ENCODE measurements at places on chromosomes 3 and 15.

GRCh38 chr3:140898340-140899180 lies 43.1 kb upstream of the SLC25A36 start:
- DNase-seq: no peak

GRCh38 chr3:171850320-171850959 lies 7.3 kb downstream of the TMEM212 start:
- no peak for DNase-seq

GRCh38 chr3:110995461-110996231 lies 76.0 kb upstream of the NECTIN3 start:
- DNase-seq: no peak

GRCh38 chr3:14388201-14388600 lies 14.2 kb upstream of the SLC6A6 start:
- no peak for DNase-seq

DNA sequence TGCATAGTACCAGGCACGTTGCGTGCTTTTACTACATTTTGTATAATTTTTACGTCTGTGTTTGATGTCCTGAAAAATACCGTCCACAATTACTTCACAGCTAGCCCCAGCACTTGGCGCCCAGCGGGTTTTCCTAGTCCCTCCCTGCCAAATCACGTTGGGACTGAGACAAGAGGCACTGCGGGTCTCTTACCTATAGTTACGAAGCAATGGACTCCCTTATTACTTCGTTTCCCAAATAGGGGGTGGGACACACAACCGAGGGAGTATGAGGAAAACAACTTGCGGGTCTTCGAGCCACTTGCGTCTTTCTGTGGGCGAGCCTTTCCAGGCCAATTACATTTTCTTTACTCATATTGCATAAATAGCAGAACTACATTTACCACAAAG lies 620 bp upstream of the CMSS1 start:
- no peak for DNase-seq

DNA sequence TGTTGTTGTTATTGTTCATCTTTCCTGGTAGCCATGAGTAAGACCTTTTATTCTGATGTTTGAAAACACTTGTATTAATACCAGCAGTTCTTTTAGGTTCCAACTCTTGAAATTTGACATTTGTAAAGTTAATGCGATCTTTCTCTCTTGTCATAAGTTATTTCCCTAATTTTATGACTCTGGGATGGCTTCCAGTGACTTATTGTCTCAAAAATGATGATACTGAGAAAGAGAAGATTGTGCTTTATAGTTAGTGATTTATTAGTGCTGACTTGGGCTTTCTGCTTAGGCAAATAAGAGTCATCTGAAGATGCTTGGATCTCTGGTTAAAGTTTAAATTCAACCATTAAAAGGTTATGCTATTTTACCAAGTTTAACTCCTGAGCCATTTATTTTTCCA lies 715.2 kb downstream of the GRM7 start:
- DNase-seq: no peak

DNA sequence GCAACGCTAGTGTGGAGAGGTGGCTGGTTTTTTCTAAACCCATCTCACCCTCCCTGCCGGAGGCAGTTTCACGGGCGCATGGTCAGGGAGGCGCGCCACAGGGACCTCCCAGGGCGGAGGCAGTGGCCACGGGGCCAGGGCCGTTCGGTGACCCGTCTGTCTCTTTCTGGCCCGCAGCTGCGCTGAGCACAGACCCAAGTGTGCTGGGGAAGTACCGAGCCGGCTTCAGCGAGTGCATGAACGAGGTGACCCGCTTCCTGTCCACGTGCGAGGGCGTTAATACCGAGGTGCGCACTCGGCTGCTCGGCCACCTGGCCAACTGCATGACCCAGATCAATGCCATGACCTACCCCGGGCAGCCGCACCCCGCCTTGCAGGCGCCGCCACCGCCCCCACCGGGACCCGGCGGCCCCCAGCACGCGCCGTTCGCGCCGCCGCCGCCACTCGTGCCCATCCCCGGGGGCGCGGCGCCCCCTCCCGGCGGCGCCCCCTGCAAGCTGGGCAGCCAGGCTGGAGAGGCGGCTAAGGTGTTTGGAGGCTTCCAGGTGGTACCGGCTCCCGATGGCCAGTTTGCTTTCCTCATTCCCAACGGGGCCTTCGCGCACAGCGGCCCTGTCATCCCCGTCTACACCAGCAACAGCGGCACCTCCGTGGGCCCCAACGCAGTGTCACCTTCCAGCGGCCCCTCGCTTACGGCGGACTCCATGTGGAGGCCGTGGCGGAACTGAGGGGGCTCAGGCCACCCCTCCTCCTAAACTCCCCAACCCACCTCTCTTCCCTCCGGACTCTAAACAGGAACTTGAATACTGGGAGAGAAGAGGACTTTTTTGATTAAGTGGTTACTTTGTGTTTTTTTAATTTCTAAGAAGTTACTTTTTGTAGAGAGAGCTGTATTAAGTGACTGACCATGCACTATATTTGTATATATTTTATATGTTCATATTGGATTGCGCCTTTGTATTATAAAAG lies 1.8 kb downstream of the HES1 start:
- peak; percentile 27 for DNase-seq

- DNase-seq: no peak
Measured at GRCh38 chr15:89772932-89773583, 3.1 kb upstream of the MESP2 start.

DNA sequence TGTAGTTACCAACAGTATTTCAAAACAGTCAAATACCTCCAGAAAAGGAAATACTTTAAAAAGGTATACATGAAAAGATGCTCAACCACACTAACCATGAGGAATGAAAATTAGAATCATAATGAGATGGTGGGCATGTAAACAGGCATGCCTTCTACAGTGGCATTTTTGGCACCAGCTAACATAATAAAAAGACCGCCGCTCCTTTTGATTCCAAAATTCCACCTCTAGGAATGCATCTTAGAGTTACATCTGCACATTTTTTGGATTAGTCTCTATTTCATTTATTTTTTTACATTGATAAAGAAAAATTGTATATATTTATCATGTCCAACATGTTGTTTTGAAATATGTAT lies 37.0 kb upstream of the SPTBN5 start:
- no peak for DNase-seq

DNA sequence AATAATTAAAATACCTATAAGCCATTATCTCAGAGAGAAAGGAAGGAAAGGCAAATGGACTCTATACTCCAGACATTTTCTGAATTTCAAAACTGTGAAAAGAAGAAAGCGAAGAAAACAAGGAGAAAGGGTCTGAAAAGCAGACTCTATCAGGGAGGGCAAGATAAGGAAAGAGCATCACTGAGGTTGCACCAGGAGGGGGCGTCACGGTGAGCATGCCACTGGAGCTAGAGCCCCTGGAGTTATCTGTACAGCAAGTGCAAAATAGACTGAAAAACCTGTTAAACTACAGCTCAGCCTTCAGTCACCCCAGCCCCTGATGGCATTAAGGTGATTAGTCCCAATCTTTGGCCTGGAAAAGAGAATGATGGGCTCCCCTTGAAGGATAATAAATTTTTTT lies 514.3 kb downstream of the GABRG3 start:
- no peak for DNase-seq

GRCh38 chr3:46324036-46324435 lies 29.9 kb upstream of the CCR2 start:
- no peak for DNase-seq

GRCh38 chr3:165800970-165801369 lies 36.3 kb downstream of the BCHE start:
- DNase-seq: no peak

DNA sequence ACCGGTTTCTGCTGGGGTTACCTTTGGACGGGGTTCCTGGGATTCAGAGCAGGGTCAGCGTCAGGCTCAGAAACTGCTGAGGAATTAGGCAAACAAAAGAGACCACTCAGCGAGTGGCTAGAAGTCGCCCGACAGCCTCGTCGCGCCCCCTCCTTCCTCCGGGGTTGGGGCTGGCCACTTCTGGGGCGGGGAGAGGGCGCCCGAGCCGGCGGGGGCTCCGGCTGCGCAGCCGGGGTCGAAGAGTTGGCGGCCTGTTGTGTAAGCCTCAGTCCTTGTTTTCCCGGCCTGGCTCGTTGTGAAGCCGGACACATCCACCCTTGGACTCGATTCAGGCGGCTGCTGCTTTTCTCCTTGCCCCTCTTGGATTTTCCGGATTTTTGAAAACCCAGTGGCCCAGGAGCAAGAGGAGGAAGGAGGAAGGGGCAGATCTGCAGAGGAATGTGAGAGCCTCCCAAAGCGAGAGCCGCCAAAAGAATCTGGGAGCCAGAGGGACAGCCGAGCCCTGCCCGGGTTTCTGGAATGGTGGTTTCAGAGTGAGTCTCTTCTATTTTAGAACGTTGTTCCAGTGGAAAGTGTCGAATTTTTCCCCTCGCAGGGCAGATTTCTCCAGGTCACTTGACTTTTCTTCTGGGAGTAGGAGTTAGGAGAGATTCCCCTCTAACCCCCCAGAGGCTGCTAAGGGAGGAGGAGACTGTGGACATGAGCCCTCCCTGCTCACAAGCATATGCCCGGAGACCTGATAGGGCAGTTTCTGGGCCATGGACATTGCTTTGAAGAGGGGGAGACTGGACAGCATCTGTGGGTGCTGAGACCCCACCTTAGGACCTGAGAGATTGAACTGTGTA lies 666 bp downstream of the SNX33 start:
- DNase-seq: no peak

- no peak for DNase-seq
Measured at GRCh38 chr15:82750831-82751180, 41.1 kb upstream of the AP3B2 start.

- no peak for DNase-seq
Measured at GRCh38 chr3:47661121-47661752, 82.6 kb upstream of the CSPG5 start.

GRCh38 chr3:14508505-14508819 lies 31.7 kb downstream of the GRIP2 start:
- no peak for DNase-seq

- DNase-seq: no peak
Measured at GRCh38 chr3:141388823-141389621, 20.7 kb downstream of the ZBTB38 start.

GRCh38 chr15:88331291-88331690 lies 74.8 kb upstream of the NTRK3 start:
- DNase-seq: peak; percentile 5

DNA sequence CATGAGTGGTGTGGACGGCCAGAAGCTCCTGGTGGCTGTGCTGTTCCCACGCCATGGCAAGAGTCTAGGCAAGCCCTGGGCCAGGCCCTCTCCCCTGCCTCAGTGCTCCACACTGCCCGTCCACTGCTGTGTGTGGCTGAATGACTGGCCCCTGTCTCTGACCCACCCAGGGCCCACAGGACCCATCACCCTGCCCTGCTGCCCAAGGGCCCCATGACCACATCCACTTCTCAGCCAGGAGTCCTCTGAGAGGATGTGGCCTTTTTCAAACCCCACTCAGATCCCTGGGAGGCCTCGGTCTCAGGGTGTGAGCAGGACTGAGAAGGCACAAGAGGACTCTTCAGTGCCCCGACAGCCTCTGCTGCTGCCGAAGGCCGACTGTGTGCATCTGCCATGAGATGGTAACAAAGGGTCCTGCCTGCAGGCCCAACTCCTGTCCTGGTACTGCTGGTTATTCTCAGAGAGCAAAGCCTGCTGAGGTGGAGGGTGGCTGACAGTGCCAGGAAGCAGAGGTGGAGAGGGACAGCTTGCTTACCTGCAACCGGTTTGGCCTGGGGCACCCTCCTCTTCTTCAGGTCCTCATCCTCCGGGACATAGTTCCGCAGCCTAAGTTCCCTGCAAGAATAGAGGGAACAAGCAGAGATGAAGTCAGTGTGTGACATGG lies 47.5 kb downstream of the PTH1R start:
- no peak for DNase-seq

GRCh38 chr15:85318048-85318731 lies 62.2 kb upstream of the AKAP13 start:
- no peak for DNase-seq

DNA sequence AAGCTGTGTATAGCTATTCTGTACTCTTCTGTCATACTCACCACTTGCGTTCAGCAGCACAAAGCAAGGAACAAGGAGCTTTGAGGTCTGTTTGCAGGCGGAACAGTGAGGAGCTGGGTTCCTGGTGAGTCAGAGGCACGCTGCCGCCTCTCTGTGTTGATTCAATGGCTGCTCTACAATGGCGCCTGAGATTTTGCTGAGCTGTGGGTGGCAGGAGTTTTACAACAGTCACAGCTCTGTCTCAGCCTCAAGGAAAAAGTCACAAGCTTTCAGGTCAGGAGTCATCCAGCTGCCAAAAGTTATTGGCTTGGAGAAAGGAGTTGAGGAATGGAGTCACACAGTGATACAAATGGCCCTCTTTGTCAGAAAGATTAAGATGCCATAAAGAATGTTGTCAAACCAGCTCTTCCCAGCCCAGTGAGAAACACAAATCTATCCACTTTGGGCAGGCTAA lies 98.1 kb downstream of the SSR3 start:
- no peak for DNase-seq

- DNase-seq: no peak
Measured at GRCh38 chr15:25178835-25179672, 224.3 kb downstream of the SNRPN start.

DNA sequence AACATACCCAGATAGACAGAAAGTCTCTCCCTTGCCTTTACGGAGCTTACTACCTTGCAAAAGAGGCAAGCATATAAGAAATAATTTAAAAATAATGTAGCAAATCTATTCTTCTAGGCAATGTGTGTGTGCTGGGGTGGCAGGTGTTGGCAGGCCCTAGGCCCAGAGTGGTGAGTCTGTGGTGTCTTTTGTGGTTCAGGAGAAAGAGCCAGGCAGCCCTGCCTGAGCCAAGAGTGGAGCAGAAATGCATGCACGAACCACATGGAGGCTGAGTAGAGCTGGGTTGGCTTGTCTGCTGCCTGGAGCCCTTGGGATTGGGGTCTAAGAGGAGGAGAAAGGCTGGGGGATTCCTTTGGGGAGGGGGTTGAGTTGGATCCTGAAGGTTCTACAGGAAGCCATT lies 70.2 kb upstream of the MYZAP start:
- DNase-seq: no peak

GRCh38 chr15:65377105-65377975 lies 462 bp downstream of the IGDCC3 start:
- DNase-seq: no peak

DNA sequence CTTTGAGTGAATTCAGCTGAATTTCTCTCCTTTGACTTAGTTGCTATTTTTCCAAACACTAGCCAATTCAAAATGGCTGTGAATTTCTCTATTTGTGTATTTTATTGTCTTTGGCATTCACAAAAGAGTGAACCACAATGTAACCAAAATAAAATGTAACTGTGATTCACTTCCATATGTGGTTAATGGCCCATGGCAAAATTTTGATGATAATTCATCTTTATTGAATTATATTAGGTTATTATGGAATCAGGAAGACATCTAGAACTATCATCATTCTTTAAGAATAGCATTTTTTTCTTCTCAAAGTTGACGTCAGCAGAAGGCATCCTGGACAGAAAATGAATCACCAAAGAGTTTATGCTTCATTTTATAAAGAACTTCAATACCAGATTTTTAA lies 705.3 kb upstream of the NAALADL2 start:
- DNase-seq: no peak

All from T-helper 17 cell (primary cell).